ENCODE measurements at places on chromosomes 6 and 20.
A peak's percentile ranks its signal among the peaks of the same experiment; 100 is the strongest.

DNA sequence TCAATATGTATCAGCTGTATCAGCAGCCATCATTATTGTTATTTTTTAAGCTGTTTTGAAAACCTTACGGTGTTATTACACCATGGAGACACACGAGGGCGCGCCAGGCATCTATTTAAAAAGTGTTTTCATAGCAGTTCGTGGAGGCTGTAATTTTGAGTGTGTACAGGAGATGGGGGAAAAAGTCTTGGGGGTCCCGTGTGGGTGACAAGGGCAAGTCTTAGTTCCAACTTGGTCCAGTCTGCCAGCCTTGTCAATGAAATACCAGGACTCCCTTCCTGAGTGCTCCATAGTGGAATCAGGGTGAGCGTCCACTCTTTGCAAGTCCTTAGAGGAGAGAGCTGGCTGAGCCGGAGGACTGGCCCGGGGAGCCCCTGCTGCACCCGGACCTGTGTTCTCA is 43.3 kb downstream of the SLC2A10 start:
- DNase-seq, result peak; percentile 22

DNA sequence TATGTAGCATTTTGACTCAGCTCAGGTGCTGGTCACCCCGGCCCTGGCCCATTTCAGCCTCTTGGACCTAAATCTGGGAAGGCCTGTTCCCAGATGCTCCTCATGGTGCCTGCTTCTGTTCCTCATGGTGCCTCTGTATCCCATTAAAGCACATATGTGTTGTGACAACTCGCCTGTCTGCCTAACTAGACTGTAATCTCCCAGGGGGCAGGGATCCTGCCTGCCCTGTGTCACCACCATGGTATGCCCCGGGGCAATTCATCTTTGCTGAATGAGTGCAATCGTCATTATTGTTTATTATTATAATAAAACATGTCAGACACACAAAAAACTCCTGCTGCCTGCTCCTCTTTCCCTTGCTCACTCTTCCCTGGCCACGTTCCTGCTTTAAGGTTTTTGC is 62.0 kb downstream of the ZFP64 start:
- no peak for DNase-seq

GRCh38 chr20:3168079-3168828 is 5.1 kb downstream of the LZTS3 start:
- DNase-seq, result no peak

DNA sequence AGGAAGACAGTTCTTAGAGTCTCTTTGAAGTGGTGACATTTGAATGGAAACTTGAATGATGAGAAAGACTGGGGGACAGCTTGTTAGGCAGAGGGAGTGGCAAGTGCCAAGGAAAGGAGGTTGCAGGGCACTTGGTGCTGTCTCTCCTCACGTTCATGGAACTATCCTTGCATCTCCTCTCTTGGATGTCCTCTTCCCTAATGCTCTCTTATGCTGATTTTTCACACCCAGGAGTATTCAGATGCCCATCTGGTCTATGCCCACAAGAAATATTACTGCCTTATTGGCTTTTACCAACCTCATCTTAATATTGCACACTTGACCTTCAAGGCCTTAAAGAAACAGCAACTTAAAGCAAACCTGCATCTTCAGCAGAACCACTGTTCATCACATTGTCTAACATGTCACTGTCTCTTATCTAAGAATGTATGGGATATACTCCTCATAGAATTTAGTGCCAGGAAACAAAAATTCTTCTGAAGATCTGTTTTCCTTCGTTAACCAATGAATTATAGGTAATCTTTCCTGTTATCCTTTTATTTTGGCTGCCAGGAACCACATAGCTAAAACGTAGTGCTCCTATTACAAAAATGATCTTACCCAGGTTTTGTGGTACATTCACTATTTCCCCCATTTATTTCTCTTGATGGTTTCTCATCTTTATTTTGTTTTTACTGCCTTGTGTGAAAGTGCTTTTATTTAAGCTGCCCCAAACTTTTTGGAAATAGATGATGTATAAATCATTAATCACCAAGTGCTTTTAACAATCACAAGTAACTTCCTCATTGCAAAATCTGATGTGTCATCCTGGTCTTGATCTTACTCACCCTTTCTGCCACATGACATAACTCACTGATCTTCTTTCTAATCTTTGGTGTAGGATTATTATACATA is 12.8 kb downstream of the RGS17 start:
- DNase-seq, result no peak

GRCh38 chr6:79608334-79609224 is 22.6 kb upstream of the SH3BGRL2 start:
- DNase-seq, result no peak

- DNase-seq, result no peak
These were observed 120.0 kb downstream of the GRM4 start for GRCh38 chr6:34025861-34026260.

DNA sequence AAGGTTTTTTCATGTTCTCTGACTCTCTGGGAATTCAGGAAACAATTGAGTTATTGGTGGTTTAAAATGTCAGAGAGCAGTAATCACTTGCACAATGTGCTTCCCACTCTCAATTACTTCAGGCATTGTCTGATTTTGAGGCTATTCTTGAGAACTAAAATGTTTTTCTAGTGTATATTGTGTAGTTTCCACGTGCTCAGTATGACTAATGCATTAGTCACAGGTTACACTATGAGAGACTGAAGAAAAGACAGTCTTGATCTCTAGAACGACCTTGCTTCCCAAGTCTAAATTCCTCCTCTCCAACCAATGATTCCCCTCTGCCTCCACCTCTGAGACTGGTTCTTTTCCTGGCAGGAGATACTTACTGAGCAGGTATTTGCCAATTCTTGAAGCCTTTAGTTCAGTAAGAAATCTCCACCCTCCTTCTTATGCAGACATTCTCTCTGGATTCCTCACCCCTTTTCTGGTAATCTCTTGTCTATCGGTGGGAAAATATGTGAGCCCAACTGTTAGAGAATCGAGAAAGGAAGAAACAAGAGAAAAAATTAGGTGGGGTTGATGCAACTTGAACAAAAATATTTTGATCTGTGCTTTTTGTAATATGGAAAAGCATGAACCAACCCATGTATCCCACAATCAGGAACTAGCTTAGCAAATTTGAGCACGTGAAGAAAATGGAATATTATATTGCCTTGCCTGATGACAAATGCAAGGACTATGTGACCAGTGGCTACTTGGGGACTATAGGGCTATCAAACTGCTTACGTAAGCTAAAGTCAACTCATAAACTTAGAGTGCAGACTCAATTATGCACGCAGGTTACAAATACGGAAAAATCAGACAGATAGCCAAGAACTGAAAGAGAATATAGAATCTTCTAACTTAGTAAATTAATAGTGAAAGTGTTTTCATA is 61.1 kb upstream of the SLC22A16 start:
- DNase-seq, result no peak

DNA sequence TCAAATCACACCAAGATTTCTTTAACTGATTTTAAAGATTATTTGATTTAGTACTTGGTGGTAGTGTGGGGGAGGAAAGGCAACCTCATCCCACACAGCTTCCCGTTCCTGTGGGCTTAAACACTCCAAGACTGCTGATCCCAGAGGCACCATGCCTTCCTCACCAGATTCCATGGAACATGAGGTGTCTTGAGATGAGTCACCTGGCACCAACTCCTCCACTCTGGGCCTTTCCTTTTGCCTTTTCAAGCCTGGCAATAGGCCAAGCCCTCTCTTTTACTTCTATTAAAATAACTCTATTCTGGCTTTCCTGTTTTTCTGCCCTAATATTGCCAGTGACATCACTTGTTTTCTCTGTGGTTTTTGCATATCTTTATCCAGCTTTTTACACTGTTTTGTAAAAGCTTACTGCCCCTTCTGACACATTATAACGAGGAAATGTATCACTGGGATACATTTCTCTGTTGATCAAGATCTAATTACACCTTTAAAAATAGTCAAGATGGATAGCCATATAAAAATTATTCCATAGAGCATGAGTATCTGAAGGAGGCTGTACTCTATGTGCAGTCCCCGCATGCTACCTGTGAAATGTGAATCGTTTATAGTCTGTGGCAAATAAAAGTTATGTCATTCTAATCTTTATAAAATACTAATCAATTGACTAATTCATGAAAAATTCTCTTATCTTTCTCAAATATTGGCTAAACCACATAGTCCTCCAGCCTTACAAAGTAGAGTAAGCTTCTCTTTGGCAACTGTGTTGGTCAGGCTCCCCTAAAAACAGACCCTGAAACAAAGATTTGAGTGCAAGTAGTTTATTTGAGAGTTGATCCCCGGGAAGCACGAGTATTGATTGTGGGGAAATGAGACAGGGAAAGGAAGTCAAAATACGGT is 257.8 kb upstream of the KCNQ5 start:
- DNase-seq, result no peak

GRCh38 chr20:35497780-35498189 is 31.7 kb downstream of the C20orf173 start:
- peak; percentile 55 for DNase-seq

GRCh38 chr6:16229700-16230099 is 8.7 kb upstream of the GMPR start:
- DNase-seq, result no peak

All from hypothalamus (tissue), 51 donors.